ENCODE measurements at places on chromosomes 5 and 9.
A peak's percentile ranks its signal among the peaks of the same experiment; 100 is the strongest.

- DNase-seq, result peak; percentile 5
Measured at GRCh38 chr5:91101600-91102379, 281.3 kb downstream of the ARRDC3 start.

DNA sequence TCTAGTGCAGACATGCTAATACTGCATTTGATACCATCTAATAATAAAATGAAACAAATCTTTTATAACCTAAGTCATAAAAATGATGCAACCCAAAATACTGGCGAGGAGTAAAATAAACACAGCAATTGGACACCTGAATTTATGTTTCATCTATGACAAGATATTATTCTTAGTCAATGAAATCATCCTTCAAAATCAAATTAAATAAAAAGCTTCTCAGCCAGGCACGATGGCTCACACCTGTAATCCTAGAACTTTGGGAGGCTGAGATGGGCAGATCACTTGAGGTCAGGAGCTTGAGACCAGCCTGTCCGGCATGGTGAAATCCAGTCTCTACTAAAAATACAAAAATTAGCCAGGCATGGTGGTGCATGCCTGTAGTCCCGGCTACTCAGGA lies 179.0 kb downstream of the TMEM232 start:
- no peak for DNase-seq

- DNase-seq, result no peak
Measured at GRCh38 chr9:42386477-42386876, 203.0 kb downstream of the SPATA31A6 start.

DNA sequence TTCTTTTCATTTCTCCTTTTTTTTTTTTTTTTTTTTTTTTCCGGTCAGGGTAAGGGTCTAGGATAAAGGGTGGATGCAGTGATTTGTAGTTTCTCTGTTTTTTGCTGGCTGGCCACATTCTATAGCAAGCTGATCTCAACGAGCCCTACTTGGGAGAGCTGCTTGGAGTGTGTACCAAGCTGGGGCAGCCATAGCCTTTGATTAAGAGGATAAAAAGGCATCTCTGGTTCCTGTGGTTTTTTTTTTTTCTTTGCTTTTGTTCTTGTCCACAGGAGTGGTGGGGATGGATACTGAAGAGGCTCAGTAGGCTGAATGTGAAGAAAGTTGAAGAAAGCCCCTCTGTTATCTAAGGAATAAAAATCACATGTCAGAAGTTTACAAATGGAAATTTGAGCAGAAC lies 955.3 kb upstream of the WWC1 start:
- DNase-seq, result no peak

DNA sequence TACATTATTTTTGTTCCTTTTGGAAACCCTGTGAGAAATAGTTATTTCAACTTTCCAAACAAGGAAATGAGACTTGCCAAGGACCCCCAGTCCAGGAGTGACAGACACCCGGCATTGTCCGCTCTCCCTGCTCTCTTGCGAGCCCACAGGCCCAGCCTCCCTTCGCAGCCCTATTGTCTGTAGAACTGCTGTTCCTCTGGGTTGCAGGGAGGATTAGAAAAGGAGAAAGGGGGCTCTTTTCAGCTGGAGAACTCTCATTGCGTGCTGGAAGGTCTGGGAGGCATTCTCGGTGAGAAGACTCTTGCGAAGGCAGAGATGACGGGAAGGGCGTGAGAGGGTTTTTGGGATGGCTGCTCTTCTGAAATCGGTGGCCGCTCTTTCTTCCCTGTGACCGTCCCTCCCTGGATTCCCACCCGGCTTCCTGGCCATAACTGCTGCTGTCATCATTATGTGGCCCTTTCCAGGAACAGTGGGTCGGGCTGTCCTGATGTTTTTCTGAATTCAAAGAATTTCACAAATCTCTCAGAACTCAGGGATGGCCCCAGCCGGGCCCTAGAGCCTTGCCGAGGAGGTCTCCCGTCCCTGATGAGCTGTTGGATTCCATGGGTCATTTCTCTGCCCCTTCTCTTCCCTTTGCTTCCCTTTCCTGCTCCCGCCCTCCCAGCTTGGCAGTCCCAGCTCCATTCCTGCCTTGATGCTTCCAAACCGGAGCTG lies 29.8 kb downstream of the STC2 start:
- no peak for DNase-seq

DNA sequence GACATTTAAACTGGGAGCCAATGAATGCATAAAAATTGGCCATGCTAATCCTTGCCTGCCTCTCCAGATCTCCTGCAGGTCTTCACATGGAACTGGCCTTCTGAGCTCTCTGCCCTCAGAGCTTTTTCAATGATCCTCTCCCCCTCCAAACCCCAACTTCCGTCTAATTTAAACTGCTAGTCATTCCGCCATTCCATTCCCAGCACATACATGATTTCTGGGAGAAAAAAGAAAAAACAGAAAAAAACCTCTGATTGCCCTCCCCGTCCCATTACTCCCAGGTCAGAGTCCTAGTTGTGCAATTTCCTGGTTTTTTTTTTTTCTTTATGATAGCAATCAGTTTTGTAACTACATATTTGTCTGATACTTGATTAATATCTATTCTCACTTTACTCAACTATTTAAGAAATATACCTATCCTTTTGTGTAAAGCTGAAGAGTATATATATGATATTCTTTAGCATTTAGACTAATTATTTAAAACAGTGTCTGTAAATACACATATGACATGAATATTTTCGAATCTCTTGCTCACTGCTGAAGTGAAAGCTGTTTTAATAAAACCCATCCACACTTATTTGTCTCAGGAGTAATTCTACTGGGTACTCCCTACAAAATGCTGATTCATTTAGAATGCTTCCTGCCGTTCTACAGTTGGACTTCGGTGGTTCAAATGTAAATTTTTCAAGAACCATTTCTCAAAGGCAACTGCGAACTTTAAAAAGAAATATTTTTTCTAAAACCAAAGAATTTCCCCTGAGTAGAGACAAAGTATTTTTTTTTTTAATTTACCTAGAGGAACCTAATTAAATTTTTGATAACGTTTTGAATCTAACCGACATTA lies 1.6 kb downstream of the HINT1 start:
- DNase-seq, result no peak

- DNase-seq, result no peak
Measured at GRCh38 chr5:73952872-73953271, 326.9 kb downstream of the ARHGEF28 start.

- no peak for DNase-seq
Measured at GRCh38 chr5:6508931-6509330, 60.3 kb downstream of the UBE2QL1 start.

DNA sequence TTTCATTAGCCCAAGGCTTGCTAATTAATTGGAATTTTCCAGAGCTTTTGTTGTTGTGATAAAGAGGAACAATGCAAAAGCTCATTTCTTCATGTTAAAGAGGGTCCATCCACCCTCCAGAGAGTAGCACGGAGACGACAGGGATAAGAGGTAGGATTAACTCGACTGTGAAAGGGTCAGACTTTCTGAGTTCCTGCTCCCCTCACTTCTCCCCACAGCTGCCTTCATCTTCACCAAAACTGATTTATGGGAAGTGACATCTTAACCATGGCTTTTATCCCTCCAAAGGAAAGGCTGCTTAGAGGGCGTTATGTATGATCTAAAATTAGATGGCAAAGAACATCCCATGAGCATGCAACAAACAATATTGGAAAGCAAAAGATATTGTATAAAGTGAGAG lies 135.5 kb downstream of the GLIS3 start:
- no peak for DNase-seq

GRCh38 chr5:128315671-128316070 lies 222.4 kb downstream of the FBN2 start:
- DNase-seq, result no peak

DNA sequence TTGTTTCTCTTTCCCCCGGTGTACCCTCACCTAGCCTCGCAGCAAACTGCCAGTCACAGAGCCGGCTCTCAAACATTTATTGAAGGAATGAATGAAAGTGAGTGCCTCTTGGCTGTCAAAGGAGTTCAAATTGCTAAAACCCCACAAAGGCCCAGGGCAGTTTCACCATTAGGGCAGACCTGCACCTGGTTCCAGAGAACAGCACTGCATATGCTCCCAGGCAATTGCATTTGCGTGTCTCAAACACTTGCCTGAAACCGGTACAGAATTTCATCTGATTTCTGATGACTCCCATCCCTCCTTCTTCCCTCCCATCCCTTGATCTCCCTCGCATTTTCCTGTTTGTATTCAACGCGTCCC lies 165.6 kb upstream of the ZNF462 start:
- DNase-seq, result no peak

DNA sequence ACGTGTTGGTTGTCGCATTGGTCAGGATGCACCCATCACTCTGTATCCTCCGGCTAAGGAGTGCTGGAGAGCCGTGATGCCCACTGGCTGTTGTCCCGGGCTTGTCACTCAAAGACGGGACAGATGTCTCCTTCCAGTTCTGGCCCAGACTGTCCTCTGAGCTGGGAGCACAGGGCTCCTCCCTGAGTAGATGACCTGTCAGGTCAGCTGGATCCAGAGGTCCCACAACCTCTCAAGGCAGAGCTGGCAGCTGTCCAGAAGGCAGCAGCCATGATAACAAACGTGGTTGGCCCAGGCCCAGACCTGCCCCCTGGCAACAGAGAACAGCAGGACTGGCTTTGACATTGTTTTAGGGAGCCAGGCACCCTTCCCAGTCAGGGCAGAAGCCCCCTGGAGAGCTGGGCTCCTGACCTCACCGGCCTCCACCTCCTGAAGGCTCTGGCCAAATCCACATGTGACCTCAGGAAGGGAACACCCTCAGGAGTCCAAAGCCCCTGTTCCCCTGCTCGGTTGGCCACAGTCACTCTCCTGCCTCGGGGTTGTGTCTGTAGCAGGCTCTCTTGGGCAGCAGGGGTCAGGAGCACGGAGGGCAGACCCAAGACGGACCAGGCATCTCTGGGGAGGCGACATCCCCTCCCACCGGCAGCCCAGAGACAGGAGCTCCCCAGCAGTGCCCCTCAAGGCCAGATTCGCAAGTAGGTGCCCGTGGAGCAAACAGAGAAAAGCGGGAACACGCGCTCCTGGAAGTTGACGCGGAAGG lies 10.3 kb downstream of the TRIM7 start:
- DNase-seq, result no peak

DNA sequence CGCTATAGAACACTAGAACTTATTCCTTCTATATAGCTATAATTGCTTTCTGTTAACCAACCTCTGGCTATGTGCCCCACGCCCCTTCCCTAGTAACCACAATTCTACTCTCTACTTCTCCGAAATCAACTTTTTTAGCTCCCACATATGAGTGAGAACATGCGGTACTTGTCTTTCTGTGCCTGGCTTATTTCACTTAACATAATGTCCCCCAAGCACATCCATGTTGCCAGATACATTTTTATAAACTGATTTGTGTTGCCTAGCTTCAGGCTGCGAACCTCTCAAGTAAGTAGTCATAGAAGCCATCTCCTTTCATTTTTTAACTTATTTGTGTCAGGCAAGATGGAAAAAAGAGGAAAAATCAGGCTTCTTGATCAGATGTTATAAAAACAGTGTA lies 249.5 kb downstream of the TMEM167A start:
- no peak for DNase-seq

- DNase-seq, result no peak
Measured at GRCh38 chr5:137269274-137269673, 229.9 kb downstream of the SPOCK1 start.

- no peak for DNase-seq
Measured at GRCh38 chr9:119792242-119792641, 423.0 kb upstream of the BRINP1 start.

DNA sequence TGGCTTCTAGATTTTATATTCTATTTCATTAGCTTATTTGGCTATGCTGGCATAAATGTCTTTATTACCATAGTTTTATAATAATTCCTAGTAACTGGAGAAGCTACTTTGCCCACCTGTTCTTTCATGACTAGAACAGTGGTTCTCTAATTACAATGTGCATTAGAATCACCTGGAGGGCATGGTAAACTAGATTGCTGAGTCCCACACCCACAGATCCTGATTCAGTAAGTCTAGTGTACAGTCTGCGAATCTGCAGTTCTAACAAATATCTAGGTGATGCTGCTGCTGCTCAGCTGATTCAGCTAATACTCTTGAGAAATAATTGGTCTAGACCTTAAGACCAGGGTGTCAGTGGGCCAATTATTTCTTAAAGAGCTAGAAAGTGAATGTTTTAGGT lies 35.5 kb downstream of the RNF38 start:
- no peak for DNase-seq

GRCh38 chr9:16329671-16330113 lies 540.8 kb downstream of the BNC2 start:
- no peak for DNase-seq

GRCh38 chr9:82531795-82532194 lies 531.1 kb downstream of the RASEF start:
- no peak for DNase-seq

DNA sequence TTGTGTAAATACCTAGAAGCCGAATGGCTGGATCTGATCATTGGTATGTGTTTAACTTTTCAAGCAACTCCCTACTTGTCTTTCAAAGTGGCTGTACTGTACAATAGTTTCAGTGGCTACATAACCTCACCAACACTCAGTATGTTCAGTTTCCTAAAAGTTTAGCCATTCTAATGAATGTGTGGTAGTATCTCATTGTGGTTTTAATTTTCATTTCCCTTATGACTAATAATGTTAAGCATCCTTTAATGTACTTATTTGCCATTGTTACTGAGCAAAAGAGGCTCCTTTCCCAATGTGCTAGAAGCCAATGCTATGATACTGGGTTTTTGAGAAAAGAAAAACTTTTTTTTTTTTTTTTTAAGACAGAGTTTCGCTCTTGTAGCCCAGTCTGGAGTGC lies 27.8 kb upstream of the ALDOB start:
- DNase-seq, result no peak

- no peak for DNase-seq
Measured at GRCh38 chr9:116837018-116837989, 150.2 kb downstream of the TRIM32 start.

DNA sequence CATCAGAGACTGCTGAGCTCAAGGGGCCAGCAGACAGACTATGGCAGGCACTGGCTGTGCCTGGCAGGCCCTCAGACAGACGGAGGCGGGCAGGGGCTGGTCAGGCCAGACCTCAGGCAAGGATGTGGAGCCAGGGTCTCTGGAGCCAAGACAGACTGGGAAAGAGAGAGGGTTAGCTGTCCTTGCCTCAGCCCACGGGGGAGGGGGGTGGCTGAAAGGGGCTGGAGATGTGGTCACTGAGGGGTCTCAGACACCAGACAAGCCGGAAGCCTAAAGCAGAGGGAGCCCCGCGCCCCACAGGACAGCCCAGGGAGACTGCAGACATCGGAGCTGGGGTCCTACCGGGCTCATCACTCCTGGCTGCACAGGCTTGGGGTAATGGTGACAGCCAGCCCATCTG lies 141.2 kb upstream of the FOXD4L5 start:
- no peak for DNase-seq

GRCh38 chr5:77896338-77896737 lies 120.2 kb upstream of the TBCA start:
- no peak for DNase-seq

- no peak for DNase-seq
Measured at GRCh38 chr5:153896701-153897100, 142.0 kb downstream of the FAM114A2 start.

Measured in activated naive CD4-positive, alpha-beta T cell (primary cell).